SJSA1 (cell line): ENCODE measurements at places on chromosomes 5 and 9. TPM values are rescaled to one million over a fixed set of nuclear protein-coding genes. Genes with fewer than 3 reads are reported as not detected.

Gene IL31RA
- total RNA-seq = 6.8 and 8.9 TPM in 2 replicates

Gene WNK2
- not detected in 2 replicates for total RNA-seq

Gene ADAMTSL1
- 0.85 and 0.95 TPM in 2 replicates for total RNA-seq

DNA sequence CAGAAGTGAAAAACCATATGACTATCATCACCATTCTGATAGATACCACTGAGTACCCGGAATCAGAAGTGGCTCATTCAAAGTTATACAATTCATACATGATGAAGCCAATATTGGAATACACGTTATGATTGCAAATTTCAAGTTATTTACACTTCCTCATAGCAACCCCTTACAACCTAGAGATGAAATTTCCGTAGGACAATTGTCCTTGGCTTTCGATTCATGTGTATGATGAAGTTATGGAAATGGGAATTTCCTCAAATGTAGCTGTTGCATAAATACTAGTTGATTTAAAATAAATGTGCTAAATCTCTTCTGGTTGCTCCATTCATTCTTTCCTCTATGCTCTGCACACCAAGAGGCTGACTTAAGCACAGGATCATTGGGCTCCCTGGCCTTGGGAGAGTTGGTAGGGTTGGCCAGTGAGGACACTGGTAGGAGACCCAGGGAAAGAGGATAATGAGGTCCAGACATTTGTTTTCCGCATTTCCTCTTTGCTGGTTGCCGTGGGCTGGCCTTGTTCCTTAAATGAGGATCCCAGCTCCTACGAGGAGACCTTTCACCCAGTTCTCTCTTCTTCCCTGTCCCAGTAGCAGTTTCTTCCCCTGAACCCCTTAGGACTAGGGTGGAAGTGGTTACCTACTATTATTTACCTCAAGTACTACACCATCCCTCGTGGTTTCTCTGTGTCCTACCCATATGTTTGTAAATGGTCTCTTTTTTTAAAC is 90.3 kb downstream of the ZNF474 start:
- DNase-seq = no peak

GRCh38 chr5:168286386-168286785 is 5.1 kb upstream of the WWC1 start:
- DNase-seq = no peak
